ENCODE measurements at places on chromosomes 4 and X. TPM values are rescaled to one million over a fixed set of nuclear protein-coding genes. Genes with fewer than 3 reads are reported as not detected.

- no peaks in the 10 kb centered on the region for H3K4me1 ChIP-seq
- no peak overlapping the region for H3K4me3 ChIP-seq
- no peak for DNase-seq
- H3K36me3 ChIP-seq, result no peaks in the 10 kb centered on the region
- H3K27me3 ChIP-seq, result no peaks in the 10 kb centered on the region
Measured at GRCh38 chr4:148510211-148510610, 68.0 kb upstream of the NR3C2 start.

GRCh38 chrX:119537487-119537886 lies 27.7 kb downstream of the STEEP1 start:
- no peak for DNase-seq
- H3K4me3 ChIP-seq, result no peak overlapping the region
- no peak overlapping the region for H3K27ac ChIP-seq
- H3K4me1 ChIP-seq, result peaks cover 8% of the 10 kb centered on the region
- no peaks in the 10 kb centered on the region for H3K27me3 ChIP-seq
- 0 out of 2 replicates have a peak, but pooled peaks cover 4% of the 10 kb centered on the region for H3K36me3 ChIP-seq

The PDGFC gene
- 63.0 TPM for total RNA-seq

The TSPAN7 gene
- total RNA-seq, result 0.08 TPM

The ABCG2 gene
- total RNA-seq, result 11.9 TPM

The FAM184B gene
- not detected for total RNA-seq

The DNASE1L1 gene
- 41.8 TPM for total RNA-seq

The BCAP31 gene
- 249 TPM for total RNA-seq

DNA sequence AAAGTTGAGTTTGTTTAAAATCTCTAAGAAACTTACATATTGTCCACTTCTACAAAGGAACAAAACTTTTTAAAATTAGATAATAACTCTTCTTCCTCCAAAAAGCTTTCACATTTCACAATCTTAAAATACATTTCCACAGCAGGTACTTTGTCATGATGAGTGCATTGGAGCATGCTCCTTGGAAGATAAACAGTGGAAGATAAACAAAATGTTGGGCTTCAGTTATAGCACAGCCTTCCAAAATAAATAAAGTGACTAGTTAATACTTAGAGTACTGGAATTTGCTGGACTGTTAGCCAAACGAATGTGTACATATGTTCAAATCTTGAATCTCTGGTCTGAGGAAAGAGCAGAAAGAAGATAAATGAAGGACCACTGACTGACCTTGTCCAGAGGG lies 54.9 kb upstream of the PDE5A start:
- no peak overlapping the region for H3K4me3 ChIP-seq
- no peaks in the 10 kb centered on the region for H3K27me3 ChIP-seq
- H3K36me3 ChIP-seq, result no peaks in the 10 kb centered on the region
- peaks cover 37% of the 10 kb centered on the region for H3K4me1 ChIP-seq
- no peak overlapping the region for H3K27ac ChIP-seq
- no peak for DNase-seq

GRCh38 chr4:55004831-55005230 lies 120.6 kb downstream of the KDR start:
- no peaks in the 10 kb centered on the region for H3K4me1 ChIP-seq
- DNase-seq, result no peak
- H3K27ac ChIP-seq, result no peak overlapping the region
- H3K27me3 ChIP-seq, result no peaks in the 10 kb centered on the region

DNA sequence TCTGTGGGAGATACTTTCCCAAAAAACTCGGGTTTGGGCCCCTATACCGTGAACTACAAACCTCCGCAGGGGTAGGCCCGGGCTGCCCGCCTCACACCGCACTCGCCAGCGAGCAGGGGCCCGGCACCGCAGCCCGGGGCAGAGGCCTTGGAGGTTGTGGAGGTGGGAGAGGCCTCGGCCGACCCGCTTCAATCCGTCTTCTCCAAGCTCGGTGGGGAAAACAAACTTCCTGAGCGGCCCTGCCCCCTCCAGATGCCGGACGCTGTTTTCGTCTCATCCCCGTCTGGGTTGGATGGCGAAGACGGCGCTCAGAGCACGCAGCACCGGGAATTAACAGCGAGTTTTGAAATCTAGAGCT lies 442 bp upstream of the MCUB start:
- peak overlapping the region; percentile 67 for H3K4me3 ChIP-seq
- H3K27me3 ChIP-seq, result no peaks in the 10 kb centered on the region

The PLP1 gene
- total RNA-seq, result not detected

GRCh38 chrX:69077895-69078455 lies 87.3 kb downstream of the PJA1 start:
- H3K4me1 ChIP-seq, result no peaks in the 10 kb centered on the region
- H3K4me3 ChIP-seq, result no peak overlapping the region
- no peak overlapping the region for H3K27ac ChIP-seq

DNA sequence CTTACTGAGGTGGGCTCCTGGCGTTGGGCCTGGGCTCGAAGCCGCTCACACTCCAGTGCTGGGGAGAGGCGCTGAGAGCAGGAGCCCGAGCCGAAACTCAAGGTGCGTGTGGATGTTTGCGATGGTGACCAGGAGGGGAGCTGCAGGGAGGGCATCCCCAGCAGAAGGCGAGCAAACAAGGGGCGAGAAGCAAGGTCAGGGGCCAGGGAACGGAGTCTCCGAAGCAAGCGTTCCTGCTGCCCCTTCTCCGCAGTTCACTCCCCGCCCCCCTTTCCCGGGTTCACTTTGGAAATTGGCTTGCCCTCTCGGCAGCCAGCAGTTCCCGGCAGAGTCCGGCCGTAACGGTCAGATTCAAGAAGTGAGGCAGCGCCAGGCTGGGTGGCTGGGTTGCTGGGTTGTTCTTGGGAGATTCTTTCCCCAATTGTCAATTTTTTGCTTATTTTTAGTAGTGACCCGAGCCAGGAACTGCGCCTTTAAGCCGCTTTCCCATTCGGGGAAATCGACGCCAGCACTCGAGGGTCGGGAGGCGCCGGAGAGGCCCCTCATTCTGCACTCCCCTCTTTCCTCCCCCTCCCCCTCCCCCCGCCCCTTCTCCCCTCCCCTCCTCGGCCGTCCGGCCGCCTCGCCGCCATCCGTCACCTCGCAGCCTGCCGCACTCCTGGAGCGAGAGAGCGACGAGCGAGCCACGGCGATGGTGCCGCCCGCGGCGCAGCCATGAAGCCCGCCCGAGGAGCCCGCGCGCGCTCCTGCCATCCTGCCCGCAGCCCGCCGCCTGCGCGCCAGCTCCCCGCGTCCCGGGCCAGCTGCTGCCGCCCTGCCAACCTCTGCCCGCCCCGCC lies at the start of gene FRMPD3:
Gene FRMPD3, plus strand, starts transcription at position 655 of the 838 bp plus-strand sequence. CDS start 76,937 bp downstream, outside the sequence.
- H3K36me3 ChIP-seq, result no peaks in the 10 kb centered on the region
- H3K4me3 ChIP-seq, result peak within 1 kb of the TSS; percentile 25
- H3K4me1 ChIP-seq, result no peaks in the 10 kb centered on the region
- H3K27me3 ChIP-seq, result peaks cover 14% of the 10 kb centered on the region

- no peaks in the 10 kb centered on the region for H3K36me3 ChIP-seq
- H3K27me3 ChIP-seq, result no peaks in the 10 kb centered on the region
- no peak overlapping the region for H3K4me3 ChIP-seq
- no peak overlapping the region for H3K27ac ChIP-seq
Measured at GRCh38 chrX:111039606-111040005, 56.4 kb upstream of the PAK3 start.

The NCAPG gene
- 54.1 TPM for total RNA-seq

The BEX1 gene
- total RNA-seq, result not detected

The EXOC1L gene
- total RNA-seq, result not detected

GRCh38 chr4:97072666-97073065 lies 1070.6 kb downstream of the STPG2 start:
- no peak for DNase-seq
- no peak overlapping the region for H3K27ac ChIP-seq
- H3K4me3 ChIP-seq, result no peak overlapping the region
- no peaks in the 10 kb centered on the region for H3K4me1 ChIP-seq
- H3K36me3 ChIP-seq, result no peaks in the 10 kb centered on the region
- no peaks in the 10 kb centered on the region for H3K27me3 ChIP-seq

DNA sequence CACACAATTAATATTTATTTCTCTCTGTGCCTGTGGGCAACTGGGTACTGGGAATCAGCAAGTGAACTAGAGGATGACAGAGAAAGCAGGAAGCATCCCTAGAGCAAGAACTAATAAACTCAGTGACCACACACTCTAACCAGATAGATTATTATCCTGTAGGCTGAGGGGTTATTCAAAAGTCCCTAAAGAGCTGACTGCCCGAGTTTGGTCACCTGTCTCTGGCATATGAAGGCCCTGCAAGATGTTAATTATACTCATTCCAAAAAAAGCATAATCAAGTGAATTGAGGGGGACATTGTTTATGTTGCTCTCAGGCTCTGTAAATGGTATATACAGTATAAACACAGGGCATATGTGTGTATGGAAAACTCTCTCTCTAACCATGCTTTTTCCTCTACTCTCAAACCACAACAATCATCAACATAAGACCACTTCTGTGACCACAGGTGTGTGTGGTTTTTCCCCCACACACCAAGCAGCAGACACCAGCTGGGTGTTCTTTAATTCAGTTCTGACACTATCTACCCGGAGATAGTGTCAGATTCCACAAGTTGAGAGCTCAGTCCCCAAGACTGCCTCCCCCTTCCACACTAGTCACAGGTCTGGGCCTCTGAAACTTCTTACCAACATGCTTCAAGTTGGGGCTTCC lies 6.2 kb upstream of the HPSE start:
- H3K4me3 ChIP-seq, result no peak overlapping the region
- H3K27ac ChIP-seq, result no peak overlapping the region
- no peaks in the 10 kb centered on the region for H3K4me1 ChIP-seq
- no peaks in the 10 kb centered on the region for H3K36me3 ChIP-seq
- DNase-seq, result no peak
- no peaks in the 10 kb centered on the region for H3K27me3 ChIP-seq

- H3K27ac ChIP-seq, result no peak overlapping the region
- no peak overlapping the region for H3K4me3 ChIP-seq
Measured at GRCh38 chrX:2464677-2465166, 36.1 kb downstream of the DHRSX start.

- DNase-seq, result no peak
- H3K4me3 ChIP-seq, result no peak overlapping the region
- H3K4me1 ChIP-seq, result no peaks in the 10 kb centered on the region
Measured at GRCh38 chr4:41418444-41418843, 119.5 kb upstream of the LIMCH1 start.

GRCh38 chr4:15202481-15202880 lies 200.2 kb downstream of the CPEB2 start:
- no peak overlapping the region for H3K4me3 ChIP-seq
- H3K27ac ChIP-seq, result no peak overlapping the region
- H3K36me3 ChIP-seq, result no peaks in the 10 kb centered on the region
- no peaks in the 10 kb centered on the region for H3K27me3 ChIP-seq
- no peak for DNase-seq

DNA sequence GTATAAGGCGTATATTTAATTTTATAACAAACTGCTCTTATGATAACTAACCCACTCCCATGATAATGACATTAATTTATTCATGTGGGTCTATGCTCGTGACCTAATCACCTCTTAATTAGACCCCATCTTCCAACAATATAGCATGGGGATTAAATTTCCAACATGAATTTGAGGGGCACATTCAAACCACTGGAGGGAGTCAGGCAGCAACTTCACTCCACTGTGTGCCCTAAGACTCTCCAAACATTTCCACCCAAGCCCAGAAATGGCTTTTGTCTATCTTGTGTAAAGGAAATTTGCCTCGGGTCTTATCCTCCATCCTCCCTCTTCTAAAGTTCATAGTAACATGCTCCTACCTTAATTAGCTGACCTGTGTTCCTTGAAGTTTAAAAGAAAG lies 616.1 kb upstream of the CPEB2 start:
- H3K36me3 ChIP-seq, result no peaks in the 10 kb centered on the region
- no peaks in the 10 kb centered on the region for H3K27me3 ChIP-seq
- H3K4me1 ChIP-seq, result no peaks in the 10 kb centered on the region
- no peak overlapping the region for H3K27ac ChIP-seq
- no peak for DNase-seq

DNA sequence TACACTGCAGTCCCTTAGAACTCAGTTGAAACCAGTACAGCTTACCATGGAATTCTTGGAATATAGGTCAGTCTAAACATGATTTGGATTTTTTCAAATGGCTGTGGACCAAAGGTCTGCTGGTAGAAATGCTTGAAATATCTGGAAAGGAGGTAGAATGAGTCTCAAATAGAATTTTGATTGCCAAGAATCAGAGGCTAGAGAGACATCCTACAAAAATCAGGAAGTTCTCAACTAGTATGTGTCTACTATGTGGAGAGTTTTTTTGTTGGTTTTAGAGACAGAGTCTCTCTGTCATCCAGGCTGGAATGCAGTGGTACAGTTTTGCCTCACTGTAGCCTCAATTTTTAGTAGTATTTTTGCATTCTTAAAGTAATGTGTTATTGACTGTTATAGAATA lies 53.6 kb downstream of the PAQR3 start:
- H3K27ac ChIP-seq, result no peak overlapping the region
- DNase-seq, result no peak
- no peaks in the 10 kb centered on the region for H3K27me3 ChIP-seq

DNA sequence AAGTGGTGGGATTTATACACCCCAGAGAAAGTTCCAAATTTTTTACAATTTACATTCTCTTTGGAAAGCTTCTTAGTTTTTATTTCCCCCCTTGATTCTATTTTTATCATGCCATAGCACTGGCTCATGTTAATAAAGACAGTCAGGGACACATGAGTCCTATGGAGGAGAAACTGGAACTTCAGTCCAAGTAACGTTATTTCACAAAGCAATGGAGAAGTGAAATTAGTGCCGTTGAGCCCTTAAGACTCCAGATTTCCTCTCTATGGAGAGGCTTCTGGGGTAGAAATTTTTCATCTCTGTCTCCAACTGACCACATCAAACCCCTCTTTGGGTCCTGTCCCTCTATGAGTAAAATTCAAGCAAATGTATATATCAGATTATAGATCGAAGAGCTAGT lies 12.8 kb upstream of the TASL start:
- H3K27me3 ChIP-seq, result no peaks in the 10 kb centered on the region
- no peaks in the 10 kb centered on the region for H3K4me1 ChIP-seq
- no peak overlapping the region for H3K4me3 ChIP-seq
- DNase-seq, result no peak

- DNase-seq, result no peak
- no peaks in the 10 kb centered on the region for H3K27me3 ChIP-seq
Measured at GRCh38 chrX:13283512-13283911, 36.3 kb downstream of the ATXN3L start.

DNA sequence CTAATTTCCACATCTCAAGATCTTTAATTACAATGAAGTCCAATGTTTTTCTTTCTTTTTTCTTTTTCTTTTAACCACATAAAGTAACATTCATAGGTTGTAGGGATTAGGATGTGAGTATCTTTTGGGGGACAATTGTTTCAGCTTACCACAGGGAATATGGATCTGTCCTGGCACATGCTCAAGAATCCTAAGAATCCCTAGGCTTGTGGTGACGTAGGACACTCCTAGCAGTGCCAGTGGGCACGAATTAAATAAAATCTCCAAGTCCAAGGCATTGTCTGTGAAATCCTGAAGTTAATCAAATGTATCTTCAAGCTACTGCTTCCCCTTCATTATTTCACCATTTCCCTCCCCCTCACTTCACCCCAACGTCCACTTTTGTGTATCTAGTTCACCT lies 2.6 kb upstream of the LAS1L start:
- H3K27ac ChIP-seq, result peak overlapping the region; percentile 26
- peak; percentile 32 for DNase-seq
- no peak overlapping the region for H3K4me3 ChIP-seq
- no peaks in the 10 kb centered on the region for H3K27me3 ChIP-seq

The HCFC1 gene
- 42.8 TPM for total RNA-seq

GRCh38 chr4:125045311-125045710 lies 269.4 kb upstream of the FAT4 start:
- no peaks in the 10 kb centered on the region for H3K36me3 ChIP-seq
- H3K4me1 ChIP-seq, result no peaks in the 10 kb centered on the region
- no peak overlapping the region for H3K4me3 ChIP-seq
- DNase-seq, result no peak
- no peak overlapping the region for H3K27ac ChIP-seq
- H3K27me3 ChIP-seq, result no peaks in the 10 kb centered on the region

Data from SJSA1 (cell line).